ENCODE measurements at places on chromosomes 7 and 10.

GRCh38 chr10:118504044-118504443, 91.4 kb downstream of the PRLHR start:
- no peak for DNase-seq

GRCh38 chr7:45435131-45435530, 139.0 kb upstream of the ADCY1 start:
- DNase-seq, result no peak

DNA sequence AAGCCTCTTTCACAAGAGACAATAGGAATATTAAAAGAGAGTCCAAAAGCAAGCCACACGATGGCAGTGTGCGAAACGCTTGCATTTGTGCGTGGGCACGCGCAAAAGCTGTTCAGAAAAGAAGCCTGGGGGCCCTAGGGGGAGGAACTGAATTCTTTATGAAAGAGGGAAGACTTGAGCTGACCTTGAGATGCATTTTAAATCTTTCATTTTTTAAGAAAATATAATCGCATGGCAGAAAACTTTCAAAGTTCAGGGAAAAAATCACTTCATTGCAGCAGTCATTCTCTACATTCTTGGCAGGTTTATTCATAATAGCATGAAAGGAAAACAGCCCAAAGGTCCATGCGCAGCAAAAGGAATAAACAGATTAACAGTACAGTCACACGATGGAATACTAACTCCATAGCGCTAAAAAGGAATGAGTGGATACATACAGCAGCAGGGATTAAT, 206.5 kb upstream of the PRKCQ start:
- no peak for DNase-seq

DNA sequence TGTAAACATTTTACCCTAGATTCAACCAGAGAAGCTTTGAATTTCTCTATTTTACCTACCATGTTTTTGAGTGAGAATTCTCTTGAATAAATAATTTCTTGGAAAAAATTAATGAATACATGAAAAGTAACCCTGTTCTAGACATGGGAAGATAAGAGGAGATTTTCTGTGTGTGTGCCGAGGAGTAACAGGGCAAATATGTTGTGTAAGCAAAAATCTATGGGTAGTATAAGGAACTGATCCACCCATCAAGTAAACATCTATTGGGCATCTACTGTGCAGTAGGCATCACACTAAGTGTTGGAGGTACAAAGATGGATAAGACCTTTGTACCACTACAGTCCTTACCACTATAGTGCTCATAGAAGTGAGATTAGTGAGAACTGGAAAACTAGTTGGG, 8.2 kb upstream of the NXPH1 start:
- DNase-seq, result no peak

GRCh38 chr7:118214051-118214832, 10.3 kb upstream of the ANKRD7 start:
- DNase-seq, result peak; percentile 68

- DNase-seq, result no peak
Observed at GRCh38 chr10:92440578-92440977, 133.3 kb downstream of the IDE start.

DNA sequence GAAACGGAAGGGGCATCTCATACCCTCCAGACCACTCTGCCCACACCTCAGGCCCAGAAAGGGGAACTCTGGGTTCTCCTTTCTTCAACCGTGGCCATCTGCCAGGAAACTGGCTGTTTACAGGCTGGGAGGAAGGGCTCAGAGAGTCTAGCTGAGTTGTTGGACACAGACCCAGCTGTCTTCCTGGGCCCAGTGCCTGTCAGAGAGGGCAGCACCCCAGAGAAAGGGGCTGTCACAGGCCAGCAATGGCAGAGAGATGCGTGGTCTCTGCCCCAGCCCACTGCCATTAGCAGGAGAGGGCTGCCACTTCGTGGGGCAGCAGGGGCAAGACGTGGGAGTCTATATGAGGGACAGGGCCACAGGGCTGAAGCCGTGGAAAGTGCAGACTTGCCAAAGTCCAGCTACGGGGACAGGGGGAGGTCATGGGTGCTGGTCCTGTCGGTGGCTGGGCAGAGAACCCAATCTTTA, 11.0 kb downstream of the GRID1 start:
- DNase-seq, result no peak

- no peak for DNase-seq
Observed at GRCh38 chr10:11163780-11164550, 146.3 kb downstream of the CELF2 start.

DNA sequence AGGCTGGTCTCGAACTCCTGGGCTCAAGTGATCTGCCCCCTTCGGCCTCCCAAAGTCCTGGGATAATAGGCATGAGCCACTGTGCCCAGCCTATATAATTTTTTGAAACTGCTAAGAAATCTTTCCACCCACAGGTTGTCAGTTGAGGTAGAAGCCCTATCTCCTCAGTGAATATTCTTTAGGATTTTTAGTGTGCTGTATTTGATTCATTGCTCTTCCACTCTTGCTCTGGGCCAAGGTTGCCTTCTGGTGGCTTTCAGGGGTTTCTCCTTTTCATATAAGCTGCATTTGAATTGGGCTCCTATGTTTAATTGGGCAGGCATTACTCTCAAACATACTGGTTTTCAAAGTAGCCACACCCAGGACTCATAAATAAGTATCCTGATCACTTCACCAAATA, 931.2 kb downstream of the GATA3 start:
- DNase-seq, result no peak

DNA sequence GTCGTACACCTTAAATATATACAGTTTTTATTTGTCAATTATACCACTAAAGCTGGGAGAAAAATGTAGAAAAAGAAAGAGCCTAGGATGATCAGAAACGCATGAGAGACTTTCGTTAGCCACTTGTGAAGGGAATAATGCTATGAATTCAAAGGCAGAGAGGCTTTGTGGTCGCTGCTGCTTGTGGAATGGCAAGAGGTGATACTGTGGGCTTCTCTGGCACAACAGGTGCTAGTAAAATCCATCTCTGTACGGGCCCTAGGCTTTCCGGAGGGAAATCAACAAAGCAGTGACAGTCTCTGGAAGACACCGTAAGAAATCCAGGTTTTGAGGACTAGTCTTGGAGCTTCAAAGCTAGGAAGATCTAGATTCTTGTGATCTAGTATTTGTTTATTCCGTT, 52.6 kb downstream of the LRRC72 start:
- DNase-seq, result no peak

- DNase-seq, result no peak
Observed at GRCh38 chr7:98341106-98341505, 59.6 kb downstream of the BRI3 start.

GRCh38 chr7:148905093-148905666, 21.1 kb upstream of the EZH2 start:
- DNase-seq, result peak; percentile 10

DNA sequence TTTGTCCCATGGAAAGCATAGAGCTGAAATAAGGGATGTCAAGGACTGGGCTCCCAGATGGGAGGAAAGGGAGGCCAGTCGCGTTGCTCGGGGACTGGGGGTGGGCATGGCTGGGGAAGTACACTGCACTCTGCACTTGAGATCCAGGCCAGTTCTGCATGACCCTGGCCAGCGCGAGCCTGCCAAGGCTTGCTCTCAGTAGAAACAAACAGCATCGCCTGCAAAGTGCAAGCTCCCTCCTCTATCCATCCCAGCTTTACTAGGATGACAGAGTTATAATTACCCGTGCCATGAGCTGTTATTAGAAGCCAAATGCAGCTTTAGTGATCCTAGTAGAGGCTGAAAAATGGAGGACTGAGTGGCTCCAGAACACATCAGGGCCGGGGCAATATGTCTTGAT, 43.9 kb upstream of the PDCD4 start:
- no peak for DNase-seq

DNA sequence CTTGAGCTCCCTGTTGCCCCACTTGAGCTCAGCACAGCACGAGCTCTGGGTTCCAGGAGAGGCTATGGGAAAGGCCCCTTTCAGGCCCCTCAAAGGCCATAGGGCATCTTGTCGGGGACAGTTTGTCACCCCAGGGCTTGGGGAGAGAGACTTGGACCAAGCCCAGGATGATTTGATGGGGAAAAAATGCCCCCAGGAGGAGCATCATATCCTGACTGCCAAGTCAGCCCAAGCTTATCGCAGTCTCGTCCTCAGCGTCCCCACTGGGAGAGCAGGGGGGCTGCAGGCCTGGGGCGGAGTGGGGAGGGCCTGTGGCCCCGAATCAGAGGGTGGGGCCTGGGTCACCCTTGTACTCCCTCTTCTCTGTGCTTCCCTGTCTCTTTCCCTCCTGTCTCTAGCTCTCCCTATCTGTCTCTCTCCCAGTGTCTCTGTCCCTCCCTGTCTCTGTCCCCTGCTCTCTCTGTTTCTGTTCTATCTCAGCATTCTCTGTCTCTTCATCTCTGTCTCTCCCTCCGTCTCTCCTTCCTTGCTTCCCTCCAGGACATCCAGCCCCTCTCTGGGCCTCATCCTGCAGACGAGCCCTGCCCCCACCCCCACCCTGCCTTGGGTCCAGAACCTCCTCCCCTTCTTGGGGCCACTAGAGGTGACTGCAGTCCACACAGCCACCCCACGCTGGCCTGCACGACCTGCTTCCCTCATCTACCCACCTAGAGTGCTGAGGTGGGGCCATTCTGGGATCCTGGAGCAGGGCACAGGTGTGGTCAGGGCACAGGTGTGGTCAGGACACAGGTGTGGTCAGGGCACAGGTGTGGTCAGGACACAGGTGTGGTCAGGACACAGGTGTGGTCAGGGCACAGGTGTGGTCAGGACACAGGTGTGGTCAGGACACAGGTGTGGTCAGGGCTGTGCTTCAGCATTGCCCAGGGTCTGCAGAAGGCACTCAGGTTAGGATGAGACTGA, 17.3 kb upstream of the GRIFIN start:
- DNase-seq, result no peak

- DNase-seq, result no peak
Observed at GRCh38 chr10:15486404-15486803, 115.3 kb upstream of the FAM171A1 start.

DNA sequence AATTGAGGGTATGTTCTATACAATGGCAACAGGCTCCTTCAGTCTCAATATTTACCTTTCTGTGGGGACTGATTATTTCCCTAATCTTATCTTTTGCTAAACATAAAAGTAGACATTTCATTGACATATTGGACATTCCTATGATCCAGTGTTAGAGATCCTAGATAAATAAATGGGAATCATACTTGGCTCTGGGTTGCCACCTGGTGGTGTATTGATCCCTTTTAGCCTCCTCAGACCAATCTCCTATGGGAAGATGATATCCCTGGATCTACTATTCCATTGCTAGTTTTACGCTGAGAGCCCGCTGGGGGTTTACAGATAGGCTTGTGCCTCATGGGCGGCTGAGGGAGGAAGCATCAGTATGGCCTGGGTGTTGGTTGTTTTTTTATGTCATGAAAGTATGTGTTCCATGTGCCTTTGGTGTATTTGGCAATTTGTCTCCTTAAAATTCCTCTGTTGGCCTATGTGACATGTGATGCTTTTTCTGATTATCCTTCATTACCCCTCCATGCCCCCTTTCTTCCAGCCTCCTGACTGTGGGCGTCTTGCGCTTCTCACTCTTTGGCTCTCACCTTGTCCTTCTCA, 18.8 kb downstream of the CELF2 start:
- no peak for DNase-seq

Data from DMS153 (cell line).